ENCODE measurements at places on chromosomes 6 and 20.

DNA sequence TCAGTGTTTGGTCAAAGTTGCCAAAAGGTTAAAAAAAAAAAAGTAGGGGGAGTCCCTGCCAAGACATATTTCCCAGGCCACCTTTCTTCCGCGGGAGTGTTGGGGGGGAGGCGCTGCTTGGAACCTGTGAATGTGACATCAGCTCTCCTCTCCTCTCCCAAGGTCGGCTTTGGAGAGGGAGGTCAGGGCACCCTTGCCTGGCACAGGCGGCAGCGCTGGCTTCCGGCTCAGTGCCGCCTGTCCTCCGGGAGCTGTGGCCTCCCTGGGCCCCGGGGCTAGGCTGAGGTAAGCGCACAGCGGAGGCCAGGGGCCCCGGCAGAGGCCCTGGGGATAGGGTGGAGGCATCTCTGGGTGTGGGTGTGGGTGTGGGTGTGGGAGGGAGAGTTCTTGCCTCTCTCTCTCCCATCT is 1.9 kb upstream of the EDN1 start:
- no peak for DNase-seq

- DNase-seq: peak; percentile 41
Observed at GRCh38 chr6:93420163-93420795, 920 bp upstream of the EPHA7 start.

DNA sequence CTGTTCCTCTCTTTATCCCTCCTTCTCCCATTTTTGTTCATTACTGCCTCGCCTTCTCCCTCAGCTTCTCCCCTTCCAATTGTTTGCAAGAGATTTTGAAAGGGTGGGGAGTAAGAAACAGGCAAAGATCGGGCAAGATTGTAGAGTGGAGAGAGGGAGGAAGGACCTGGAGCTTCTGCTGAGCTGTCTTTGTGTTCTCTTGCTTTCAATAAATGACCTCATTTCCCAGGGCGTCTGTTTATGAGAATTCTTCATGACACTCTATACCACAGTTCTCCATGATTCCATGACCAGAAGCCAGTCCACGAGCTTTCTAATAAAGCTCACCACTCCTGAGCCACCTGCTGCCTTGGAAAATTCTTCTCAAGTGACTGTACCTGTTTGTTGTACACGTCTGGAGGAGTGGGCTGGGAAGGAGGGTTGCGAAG is 50.0 kb upstream of the PLEKHG1 start:
- no peak for DNase-seq

GRCh38 chr20:10947726-10948125 is 273.9 kb upstream of the JAG1 start:
- no peak for DNase-seq

- DNase-seq: no peak
Observed at GRCh38 chr6:81777586-81778268, 25.2 kb upstream of the TENT5A start.

DNA sequence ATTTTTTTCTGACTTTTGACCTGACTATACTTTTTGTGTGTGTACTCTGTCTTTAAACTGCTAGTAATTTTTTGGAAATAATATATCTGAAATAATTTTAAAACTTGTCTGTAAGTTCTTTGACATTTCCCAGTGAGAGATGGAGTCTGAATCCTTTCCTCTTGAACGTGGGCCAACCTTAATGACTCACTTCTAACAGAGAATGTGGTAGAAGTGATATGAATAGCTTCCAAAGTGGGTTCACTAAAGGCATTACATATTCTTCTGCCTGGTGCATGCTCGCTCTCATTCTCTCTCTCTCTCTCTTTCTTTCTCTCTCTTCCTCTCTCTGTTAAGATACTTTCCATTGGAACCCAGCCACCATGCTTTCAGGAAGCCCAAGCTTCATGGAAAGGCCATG is 108.7 kb upstream of the FERMT1 start:
- no peak for DNase-seq

- peak; percentile 64 for DNase-seq
Observed at GRCh38 chr6:2970753-2971419, 481 bp downstream of the SERPINB6 start.

DNA sequence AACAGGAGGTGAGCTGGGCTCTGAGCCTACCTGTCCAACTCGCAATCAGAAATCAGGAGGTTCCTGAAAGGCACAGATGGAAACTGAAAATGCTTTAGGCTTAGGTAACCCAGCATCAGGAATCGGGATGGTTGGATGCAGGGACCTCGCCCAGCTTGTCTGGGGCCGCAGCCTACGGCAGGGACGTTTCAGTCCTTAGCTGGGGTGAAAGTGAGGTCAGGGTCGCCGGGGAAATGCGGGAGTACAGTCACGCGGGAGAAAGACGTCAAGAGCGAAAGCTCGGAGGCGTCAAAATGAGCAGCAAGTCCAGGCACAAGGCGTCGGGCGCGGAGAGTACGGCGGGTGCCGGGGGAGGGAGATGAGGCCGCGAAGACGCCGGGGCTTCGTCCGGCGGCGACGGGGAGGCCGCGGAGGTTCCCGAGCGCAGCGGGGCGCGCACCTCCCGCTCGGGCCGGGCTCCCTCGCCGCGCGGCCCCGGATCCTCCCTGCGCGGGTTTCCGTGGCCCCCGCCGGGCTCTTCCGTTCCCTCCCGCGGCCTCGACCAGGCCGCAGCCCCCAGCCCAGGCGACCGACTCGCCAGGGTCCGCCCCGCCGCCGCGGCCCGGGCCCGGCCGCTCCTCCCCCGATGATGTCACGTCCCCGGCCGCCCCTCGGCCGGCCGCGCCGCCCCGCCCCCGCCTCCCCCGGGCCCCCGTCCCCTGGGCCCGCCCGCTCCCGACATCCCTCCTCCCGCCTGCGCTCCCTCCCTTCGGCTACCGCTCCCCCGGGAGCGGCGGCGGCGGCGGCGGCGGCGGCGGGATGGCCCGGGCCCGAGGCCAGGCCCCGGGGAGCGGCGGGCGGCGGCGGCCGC is at the start of gene EBF4:
TSS of gene EBF4 (plus strand) at position 745 of the 850 bp plus-strand sequence. CDS start 866 bp downstream, outside the sequence.
- DNase-seq: peak; percentile 78

DNA sequence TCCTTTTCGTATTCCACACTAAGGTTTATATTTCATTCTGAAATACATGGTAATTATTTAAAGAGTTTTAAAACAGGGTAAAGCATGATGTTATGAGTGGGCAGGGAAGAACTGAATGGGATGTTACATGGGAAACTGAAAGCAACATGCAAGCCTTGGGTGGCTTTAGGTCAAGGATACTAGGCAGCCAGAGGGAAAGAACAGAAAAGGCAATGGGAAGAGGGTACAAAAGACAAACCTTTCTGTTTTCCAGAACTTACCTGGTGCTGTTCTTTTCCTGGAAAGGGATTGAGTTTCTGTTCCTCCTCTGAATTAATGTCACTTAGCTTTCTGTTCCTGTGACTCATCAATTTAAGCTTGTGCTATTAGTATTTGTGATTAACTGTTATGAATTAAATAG is 71.2 kb upstream of the SMIM8 start:
- no peak for DNase-seq

DNA sequence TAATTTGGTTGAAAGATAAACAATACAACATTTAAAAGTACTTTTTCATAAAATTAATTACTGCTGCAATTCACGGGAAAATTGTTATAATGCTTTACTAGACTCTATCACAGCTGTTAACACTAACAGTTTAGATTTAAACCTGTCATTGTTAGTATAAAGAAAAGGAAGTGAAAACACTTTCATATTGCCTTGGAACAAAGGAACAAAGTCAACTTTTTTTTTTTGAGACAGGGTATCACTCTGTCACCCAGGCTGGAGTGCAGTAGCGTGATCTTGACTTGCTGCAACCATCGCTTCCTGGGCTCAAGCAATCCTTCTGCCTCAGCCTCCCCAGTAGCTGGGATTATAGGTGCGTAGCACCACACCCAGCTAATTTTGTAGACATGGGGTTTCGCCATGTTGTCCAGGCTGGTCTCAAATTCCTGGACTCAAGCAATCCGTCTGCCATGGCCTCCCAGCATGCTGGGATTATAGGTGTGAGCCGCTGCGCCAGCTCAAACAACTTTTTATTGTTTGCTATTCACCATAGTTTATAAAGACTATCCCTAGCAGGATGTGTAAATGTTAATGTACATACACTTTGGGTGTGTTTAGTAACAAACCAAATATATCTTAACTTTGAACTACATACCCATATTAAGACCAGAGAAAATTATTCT is 22.1 kb downstream of the SLC35A1 start:
- no peak for DNase-seq

DNA sequence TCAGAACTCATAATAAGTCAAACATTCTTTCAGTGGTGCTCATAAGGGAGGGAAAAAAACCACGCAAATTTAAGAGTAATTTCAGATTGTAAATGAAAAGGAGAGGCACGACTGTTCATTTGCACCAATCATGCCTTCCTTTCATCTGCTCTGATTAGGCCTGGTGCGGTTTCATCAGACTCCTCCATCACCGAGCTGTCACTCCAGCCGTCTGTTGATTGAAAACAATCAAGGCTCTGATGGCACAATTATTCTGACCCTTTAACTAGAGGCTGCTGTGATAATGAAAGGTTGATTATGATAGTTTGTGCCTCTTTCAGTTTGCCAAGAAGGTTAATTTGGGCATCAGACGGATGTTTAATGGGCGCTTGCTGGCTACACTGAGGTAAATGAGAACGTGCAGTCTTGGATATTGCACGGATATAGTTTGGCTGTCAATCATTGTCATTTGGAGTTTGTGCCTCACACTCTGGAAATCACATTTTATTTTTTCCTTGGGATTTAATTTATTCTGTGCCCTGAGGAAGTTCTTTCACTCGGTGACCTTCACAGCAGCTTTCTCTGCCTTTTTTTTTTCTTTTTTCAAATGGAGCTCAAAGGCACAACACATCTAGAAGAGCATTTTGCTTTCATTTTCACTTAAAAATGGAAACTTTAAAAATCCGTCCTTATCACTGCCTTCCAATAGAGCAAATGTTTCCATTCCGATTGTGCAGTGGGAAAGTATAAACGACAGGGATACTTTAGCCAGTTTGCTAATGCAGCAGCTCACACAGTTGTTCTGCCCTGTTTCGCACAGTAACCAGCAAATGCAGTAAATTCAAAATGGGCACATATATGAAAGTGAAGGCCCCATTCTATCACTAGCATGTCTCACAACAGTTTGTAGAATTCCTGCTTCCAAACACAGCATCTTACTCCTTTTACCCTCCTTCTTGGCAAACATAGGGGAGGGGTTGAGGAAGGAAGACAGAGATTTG is 172.8 kb downstream of the KLHL32 start:
- no peak for DNase-seq

GRCh38 chr6:42120895-42121865 is 21.2 kb downstream of the C6orf132 start:
- DNase-seq: no peak

DNA sequence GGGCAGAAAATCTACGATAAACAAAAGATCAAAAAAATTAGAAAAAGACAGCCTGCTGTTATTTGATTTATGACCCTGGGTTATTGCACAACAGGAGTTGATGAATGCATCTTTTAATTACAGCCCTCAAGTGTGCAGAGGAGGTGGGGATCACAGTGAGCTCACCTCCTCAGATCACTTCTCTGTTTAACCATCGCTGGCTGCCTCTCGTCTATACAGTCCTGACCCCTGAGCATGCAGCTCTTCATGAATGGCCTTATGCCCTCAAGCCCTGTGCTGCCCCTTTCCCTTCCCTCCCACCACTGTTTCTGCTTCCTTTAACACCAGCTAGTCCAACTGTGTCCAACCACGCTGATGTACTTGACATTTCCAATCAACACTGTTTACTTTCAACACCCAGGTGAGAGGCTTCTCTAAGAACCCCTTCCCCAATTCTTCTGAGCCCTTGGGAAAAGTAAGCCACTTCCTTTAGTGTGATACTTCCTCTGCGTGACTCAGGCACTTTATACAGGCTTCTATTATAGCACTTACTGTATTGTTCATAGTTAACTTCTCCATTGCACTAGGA is 60.6 kb upstream of the RIPOR2 start:
- DNase-seq: no peak

DNA sequence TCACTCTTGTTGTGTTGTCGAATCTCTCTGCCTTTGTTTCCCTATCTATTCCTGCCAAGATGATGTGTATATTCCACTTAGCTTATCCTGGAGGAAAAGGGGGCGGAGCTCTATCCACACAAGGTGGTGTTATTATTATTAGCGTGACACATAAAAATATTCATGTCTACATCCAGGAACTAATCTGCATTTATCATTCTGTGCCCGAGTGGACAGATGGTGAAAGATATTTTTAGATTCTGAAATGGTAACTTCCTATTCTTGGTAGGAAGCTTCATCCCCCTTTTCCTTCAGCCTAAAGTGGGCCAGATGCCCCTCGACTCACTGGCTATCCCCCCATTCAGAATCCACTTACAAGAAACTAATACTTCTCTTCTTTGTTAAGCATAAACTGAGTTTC is 2.0 kb downstream of the XKR7 start:
- DNase-seq: no peak

DNA sequence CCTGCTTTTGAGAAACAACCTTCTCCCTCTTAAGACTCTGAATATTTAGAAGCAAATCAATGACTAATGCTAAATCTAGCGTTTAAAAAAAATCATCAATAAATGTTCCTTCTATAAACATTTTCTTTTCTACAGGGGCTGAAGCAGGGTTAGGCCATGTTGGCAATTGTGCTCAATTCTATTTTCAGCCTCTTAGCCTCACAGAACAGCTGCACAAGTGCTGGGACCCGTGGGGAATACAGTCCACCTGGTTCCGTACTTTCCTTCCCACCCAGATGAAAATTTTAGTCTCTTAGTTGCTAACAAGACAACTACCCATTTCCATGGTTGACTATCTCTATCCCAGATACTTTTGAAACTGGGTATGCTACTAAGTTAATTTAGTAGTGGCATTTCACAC is 138.6 kb downstream of the RPS12 start:
- no peak for DNase-seq

GRCh38 chr6:6193221-6193745 is 127.2 kb downstream of the F13A1 start:
- no peak for DNase-seq

DNA sequence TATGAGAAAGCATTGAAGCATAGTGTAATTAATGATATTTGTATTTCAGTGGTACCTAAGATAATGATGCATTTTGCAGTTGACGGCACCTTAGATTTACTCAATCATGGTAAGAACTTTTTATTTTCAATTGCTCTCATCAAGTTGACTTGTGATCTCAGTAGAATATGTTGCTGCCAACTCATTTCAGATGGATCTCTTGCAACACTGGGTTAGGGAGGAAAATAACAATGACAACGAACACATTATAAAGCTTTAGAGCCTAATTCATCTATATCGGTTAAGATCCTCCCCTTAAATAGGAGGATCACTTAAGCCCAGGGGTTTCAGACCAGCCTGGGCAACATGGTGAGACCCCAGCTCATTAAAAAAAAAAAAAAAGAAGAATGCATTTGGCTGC is 18.0 kb upstream of the TBC1D22B start:
- no peak for DNase-seq

- DNase-seq: no peak
Observed at GRCh38 chr20:34570859-34571306, 12.4 kb downstream of the MAP1LC3A start.

DNA sequence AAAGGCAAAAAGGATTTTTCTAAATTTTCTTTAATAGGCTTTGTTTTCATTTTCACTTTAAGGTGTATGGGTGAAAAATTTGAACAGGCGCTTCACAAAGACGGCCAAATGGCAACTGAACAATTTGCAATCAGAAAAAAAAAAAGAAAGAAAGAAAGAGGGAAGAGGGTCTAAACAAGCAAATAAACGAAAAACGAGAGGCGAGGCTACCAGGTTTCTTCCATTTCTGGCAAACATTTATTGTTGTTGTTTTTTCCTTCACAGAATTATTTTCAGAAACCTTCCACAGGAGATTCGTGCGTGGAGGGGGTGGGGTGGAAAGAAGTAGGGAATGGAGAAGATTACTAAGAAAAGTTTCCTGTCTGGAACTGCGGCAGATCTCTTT is 24.3 kb downstream of the POM121L2 start:
- no peak for DNase-seq

Data from neural progenitor cell (in vitro differentiated cells).